ENCODE measurements at places on chromosomes 3 and 15.

GRCh38 chr3:188358787-188359493, 205.0 kb downstream of the LPP start:
- no peak for DNase-seq

DNA sequence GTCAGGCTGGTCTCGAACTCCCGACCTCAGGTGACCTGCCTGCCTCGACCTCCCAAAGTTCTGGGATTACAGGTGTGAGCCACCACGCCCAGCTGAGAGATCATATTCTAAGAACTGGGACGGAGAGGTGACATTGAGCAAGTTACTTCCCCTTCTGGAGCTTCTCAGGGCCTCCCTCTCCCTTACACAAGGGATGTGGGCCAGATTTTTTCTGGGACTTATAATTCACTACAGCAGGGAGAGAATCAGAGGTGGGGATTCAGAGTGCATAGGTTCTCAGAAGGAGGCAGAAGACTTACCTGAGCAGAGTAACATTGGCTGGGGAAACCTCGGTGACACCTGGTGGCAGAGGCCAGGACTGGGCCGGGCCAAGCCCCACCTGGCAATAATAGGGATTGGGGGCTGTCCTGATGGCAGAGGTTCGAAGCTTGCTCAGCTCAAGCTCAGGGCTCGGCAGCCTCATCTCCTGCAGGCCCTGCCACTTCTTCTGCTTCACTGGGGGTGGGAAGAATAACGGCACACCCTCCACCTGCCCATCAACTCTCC, 6.8 kb downstream of the LTK start:
- DNase-seq = no peak

DNA sequence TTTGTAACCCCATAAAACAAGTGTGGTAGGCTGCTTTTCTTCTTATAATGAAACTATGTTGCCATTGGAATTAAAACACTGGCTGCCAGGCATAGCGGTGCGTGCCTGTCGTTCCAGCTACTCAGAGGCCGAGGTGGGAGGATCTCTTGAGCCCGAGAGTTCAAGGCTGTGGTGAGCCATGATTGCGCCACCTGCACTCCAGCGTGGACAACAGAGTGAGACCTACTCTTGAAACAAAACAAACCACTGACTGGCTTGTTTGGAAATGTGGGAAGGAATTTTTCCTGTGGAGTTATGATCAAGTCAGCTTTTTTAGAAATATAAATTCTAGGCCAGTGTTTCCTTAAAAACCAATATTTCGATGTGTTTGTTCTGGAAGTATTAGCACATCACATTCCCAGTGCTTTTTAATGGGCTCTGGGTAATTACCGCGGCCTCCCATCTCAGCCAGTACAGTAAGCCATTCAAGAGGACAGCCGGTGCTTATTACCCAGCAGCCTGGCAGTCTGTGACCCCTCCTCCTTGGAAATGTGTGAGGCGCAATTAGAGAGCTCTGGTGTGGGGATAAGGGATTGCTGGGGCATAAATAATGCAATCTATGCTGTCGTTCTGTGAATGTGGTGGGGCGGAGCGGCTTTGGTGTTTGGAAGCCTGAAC, 58.3 kb upstream of the TRAK1 start:
- no peak for DNase-seq

GRCh38 chr15:62957130-62957529, 85.4 kb upstream of the TPM1 start:
- no peak for DNase-seq

- no peak for DNase-seq
These were observed 5.4 kb downstream of the ZIC1 start for GRCh38 chr3:147414390-147415138.
